ENCODE measurements at places on chromosomes 16 and 17.

DNA sequence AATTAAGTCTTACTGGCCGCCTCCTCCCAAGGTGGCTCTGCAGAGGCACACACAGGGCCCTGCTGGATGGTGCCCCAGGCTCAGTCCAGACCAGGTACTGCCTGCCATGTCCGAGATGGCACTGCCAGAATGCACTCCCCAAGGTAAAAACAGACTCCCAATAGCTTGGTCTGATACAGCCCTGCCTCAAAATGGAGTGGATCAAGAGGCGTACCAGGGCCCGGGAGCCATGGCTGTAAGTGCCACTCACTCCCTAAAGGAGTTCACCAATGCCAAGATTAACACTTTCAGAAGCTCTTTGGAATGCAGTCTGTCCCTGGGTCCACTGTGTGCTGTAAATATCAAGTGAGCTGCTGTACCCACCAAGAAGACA, 576 bp upstream of the MYO18A start:
- no peak for DNase-seq

GRCh38 chr17:45048795-45049563, 2.5 kb downstream of the DCAKD start:
- DNase-seq: no peak

DNA sequence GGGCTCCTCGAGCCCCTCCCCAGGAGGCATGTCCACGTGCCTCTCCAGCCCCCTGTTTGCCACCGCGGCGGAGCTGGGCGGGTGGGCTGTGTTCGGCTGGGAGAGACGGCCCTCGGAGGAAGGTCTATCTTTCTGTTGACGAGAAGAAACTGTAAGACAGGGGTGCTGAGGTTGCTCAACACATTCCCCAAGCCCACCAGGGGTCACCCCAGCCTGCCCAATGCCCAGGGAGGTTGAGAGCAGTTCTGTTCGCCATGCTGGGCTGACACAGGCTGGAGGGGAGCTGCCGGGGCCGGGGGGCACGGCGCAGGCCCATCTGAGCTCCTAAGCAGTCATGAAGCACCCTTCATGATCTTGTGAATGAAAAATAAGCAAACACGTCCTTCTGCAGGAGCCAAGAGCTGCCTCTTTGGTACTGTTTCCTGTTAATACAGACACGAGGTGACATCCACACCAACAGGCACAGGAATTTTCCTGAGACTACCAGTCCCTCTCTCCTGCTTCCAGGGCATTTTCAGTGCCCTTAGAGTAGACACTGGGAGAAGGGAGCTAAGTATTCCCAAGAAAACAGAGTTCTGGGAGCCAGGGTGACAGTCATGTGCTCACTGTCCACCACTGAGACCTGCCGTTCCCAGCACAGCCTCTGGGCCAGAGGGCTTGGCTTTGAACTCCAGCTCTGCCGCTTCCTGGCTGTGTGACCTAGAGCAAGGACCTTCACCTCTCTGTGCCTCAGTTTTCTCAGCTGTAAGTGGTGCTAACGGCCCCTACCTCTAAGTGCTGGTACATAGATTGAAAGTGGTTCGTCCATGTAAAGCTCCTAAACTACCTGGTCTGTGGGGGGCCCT, 9.2 kb downstream of the UBALD2 start:
- peak; percentile 48 for DNase-seq

DNA sequence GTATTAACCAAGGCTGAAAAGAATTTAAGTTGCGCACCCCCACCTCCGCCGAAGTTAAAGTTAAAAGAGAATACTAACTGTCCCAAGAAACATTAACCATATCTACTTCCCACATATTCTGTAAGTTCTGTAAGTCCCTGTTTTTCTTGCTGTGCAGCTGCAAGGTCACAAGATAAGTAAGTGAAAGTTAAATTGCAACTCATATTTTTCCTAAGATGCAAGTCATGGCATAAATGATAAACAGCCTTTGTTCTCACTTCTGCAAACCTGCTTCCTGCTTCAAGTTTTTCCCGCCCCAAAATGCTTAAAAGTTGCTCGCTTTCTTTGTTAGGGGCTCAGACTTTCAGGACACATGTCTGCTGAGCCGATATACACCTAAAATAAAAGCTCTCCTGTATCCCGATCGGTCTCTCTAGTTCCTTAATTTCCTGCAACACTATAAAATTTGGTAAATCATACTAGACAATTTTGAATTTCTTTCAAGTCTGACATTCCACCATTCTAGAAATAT, 32.6 kb upstream of the ABCA9 start:
- no peak for DNase-seq

DNA sequence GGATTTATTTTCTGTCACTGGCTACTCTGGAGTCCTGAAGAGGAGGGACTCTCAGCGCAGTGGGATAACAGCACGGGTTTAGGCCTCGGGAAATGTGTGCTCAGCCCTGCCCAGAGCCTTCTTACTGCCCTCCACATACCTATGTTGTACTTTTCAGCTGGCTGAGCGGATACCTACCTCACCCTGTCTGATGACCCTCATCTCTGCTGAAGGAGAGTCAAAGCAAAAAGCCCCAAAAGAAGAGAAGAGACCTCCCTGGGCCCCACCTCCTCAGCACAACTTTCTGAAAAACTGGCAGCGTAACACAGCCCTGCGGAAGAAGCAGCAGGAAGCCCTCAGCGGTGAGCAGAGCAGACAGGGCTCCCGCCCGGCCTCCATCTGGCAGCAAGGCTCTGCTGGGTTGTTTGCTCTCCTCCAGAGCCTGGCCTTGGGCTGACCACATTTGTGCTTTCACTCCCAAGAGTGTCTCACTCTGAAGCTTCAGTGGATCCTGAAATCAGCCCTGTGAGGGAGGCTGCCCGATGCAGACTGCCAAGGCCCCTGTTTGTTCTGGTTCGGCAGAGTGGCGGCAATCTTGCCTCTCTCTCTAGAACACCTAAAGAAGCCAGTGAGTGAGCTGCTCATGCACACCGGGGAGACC, 10.3 kb downstream of the MYCBPAP start:
- no peak for DNase-seq

DNA sequence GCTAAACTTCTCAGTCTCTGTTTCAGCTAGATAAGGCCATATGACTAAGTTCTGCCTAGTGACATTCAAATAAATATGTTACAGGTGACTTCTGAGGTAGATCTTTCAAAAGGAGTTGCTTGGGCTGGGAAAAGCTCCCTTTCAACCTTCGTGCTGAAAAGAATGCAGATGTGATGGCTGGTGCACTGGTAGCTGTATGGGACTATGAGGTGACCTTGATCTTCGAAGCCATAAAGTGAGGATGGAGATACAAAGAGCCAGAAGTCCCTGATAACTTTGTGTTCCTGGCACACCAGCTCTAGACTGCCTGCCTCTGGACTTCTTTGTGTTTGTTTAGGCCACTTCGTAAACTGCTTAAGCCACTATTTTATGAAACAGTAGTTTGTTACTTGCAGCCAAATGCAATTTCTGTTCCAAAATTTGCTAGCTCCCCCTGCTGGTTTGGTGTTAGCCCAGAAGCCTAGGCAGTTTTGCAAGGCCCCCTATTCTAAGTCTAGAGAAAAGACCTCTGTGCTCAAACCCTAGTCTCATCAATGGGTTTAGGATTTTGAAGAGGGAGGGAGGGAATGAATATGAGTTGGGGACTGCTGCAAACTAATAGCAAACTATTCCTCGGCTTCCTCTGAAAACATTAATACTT, 23.3 kb upstream of the ERCC4 start:
- no peak for DNase-seq

- no peak for DNase-seq
Measured at GRCh38 chr17:37067555-37068111, 118.9 kb downstream of the AATF start.

DNA sequence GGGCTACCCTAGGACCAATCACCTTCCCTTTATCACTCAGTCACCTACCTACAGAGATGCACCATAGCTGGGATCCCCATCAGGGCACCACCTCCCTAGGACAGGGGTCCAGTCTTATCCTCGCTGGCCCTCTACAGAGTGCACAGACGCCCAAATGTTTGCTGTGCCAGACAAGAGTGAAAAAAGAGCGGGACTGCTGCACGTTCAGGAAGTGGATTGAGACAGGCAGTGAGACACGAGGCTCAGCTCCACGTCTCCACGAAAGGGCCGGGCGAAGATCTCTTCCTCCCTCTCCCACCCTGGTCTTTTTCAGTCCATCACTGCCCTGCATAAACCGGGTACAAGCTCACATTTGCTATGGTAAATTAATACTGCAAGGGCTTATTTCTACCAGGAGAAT, 95.5 kb downstream of the ZFHX3 start:
- no peak for DNase-seq

GRCh38 chr16:72728516-72728915, 319.4 kb downstream of the ZFHX3 start:
- no peak for DNase-seq

DNA sequence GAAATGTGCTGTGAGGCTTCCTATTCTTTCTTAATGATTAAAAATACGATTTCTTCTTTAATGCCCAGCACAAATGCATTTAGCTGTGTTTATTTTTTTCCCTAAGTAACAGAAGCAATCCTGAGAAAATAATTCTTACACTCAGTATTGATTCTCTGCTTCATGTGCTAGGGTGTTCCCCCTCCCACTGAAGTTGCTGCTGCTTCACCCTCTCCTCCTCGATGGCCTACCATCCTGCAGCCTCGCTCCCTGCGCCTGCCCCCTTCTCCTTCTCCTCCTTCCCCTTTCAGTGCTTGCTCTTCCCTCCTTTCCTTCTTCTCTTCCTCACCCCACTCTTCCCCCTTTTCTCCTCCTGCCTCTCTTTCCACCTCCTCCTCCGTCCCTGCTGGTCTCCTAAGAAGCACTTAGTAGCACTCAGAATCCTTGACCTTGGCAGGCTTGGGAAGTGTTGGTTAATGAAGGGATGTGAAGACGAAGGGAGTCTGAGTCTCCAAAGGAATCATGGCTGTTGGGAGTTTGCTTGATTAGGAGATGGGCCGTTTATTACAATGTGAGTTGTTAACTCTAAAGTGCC, 119.7 kb downstream of the RPTOR start:
- DNase-seq: peak; percentile 27

DNA sequence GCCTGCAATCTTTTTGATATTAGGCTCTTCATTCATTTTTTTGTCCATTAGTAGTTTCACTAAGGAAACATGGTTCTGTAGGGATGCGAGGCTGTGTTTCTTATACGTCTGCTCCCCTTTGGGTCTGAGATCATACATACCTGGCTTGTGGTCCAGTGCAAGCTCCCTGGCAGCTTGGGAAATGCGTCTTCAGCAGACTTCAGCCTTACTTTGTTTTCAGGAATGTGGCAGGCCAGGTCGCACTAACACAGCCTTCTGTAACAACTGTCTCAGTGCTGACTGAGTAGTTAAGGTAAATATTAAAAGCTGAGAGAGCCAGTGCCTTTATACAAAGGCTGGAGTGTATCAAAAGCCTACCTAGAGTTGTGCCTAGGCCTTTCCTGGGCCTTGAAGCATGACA, 970.5 kb upstream of the EEF2KMT start:
- DNase-seq: no peak

- DNase-seq: no peak
Measured at GRCh38 chr17:66782851-66783250, 52.1 kb upstream of the CACNG5 start.

GRCh38 chr17:27319541-27320221, 25.8 kb downstream of the WSB1 start:
- DNase-seq: no peak
